ENCODE measurements at places on chromosomes 2 and 18.

GRCh38 chr18:21897811-21898210, 157.2 kb downstream of the MIB1 start:
- no peak for DNase-seq

DNA sequence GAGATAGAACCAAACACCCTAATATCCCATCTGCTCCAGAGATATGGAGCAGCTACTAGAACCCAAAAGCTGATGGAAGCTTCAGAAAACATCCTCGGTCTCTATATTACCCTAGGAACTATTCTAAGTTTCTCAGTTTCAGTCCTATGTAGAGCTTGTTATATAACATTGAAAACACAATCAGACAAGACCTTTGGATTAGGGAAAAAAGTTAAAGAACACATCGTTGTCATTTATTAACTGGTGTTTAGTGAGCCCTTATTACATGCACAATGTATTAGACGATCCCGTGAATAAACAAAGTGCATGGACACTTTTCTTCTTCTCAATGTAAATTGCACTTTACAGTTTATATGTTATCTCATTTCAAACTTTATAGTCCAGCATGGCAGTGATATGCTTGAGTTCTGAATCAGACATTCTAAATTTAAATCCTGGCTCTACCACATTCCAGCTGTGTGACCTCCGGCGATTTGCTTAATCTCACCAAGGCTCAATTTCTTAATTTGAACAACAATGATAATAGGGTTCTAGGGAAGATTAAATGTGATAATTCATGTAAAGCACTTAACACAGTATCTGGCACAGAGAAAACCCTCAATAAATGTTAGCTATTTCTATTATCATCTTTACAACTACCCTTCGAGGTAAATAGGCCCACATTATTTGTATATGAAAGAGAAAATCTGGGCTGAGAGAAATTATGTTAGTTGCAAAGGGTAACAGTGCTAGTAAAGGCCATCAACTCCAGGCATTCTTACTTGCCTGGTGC, 83.6 kb upstream of the PIK3C3 start:
- DNase-seq = no peak

DNA sequence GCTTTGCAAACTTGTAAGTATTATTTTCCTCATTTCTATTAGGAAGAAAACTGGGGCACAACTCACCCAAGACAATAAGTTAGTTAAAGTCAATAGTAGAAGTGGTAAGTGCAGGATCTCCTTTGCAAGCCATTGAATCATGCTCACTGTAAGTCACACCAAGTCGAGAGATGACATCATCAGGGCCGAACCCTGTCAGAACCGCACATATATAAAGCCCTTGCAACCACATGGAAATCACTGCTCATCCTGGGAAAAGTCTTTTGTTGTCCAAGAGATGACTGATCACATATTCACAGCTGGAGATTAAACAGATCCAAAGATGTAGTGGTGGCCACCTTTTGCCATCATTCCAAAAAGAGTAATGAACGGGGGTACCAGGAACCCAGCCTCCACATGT, 484.8 kb upstream of the ID2 start:
- no peak for DNase-seq

- DNase-seq = no peak
These were observed 94.0 kb upstream of the SOX11 start for GRCh38 chr2:5598156-5598555.

GRCh38 chr2:27102329-27102728, 15.8 kb downstream of the KHK start:
- DNase-seq = no peak

DNA sequence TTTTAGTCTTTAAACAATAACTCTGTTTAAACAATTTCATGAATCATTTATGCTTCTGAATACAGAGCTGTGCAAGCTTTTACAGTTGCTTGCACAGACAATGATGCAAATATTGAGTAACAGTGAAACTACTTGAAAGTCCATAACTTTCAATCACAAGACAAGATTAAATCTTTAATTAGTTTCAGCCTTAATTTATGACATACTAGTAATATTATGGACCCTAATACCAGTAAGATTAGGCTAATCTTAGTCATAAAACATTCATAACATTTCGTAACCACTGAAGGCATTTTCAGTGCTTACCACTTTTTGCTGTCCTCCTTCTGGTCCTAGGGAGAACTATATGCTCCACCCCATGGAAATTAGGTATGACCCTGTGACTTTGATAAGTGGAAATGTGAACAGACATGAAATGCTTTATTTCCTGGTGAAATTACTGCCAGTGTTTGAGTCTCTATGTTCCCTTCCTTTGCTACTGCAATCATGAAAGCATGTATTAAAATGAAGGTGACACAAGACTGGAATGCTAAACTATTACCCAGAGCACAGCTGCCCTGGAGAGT, 1.8 kb upstream of the COBLL1 start:
- DNase-seq = no peak

DNA sequence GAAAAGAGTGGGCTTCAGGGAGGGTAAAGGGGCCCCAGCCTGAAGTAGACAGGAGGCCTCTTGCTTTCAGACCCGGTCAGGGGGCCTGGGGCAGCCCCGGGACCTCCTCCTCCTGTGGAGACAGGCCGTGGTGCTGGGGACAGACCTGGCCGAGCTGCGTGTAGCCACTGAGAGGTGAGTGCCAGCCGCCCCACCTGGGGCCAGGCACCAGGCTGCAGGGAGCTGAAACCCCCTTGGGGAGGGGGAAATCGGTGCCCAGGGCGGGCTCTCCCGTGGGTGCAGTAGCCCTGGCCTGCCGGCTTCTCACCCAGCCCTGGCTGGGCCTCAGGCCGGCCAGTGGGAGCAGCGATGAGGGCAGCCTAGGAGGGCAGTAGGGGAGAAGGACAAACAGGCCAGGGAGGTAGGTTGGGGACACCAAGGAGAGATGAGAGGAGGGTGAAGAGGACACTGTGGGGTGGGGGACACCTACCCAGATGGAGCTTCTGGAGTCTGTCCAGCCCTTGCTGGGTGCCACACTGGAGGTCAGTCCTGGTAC, 24.0 kb downstream of the CROCC2 start:
- DNase-seq = no peak

- DNase-seq = no peak
These were observed 94.6 kb downstream of the TGIF1 start for GRCh38 chr18:3544537-3544936.

DNA sequence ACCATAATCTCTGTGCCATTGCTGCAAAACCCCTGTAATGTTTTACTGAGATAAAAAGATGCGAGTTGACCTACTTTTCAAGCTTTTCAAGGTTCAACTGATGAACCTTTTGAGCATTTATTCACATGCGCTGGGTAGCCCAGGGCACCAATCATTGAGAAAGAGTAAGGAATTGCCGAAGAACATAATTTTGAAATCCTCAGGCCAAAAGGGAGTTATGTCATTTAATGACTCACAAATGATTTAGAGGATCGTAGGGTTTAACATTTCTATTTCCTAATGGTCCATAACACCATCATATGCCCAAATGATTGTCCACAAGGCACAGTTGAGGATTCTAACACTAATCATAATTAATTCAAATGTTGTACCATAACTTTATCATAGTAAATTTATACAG, 20.2 kb upstream of the DLX1 start:
- no peak for DNase-seq

- DNase-seq = no peak
These were observed 1073.4 kb upstream of the ZEB2 start for GRCh38 chr2:145593280-145593679.

DNA sequence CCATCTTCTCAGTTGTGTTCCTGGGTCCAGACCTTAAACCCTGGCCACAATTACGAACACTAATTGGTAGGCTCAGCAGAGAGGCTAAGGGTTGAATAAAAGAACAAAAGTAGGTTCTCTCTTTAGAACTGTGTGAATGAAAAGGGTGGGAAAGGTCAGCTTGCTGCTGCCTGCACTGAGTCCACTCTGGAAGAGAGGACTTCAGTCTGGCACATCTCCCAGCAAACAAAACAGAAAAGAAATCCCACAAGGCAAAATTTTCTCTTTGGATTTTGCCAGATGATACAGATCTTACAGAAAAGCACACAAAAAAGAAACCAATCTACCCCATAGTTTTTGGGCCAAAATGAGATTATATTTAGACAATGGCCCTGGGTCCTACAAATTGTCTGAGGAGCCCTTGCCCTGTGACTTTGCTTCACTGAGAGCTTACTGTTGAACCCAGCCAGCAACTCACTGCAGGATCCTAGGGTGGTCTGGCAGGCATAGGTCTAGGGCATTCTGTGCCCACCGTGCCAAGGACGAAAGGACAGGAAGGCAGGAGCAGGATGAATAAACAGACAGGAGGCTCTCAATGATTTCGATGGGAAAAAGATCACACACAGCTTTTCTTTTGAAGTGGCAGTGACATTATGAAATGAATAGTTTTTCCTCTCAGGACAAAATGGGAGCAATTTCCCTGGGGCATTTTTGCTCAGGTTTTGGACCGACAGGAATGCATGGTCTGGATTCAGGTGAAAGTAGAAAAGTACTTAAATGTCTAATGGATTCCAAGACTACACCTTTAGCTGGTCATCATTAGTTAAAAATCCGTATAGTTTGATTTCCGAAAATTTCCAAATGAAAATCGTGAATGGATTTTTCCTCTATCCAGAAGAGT, 68.4 kb upstream of the STAM2 start:
- no peak for DNase-seq

DNA sequence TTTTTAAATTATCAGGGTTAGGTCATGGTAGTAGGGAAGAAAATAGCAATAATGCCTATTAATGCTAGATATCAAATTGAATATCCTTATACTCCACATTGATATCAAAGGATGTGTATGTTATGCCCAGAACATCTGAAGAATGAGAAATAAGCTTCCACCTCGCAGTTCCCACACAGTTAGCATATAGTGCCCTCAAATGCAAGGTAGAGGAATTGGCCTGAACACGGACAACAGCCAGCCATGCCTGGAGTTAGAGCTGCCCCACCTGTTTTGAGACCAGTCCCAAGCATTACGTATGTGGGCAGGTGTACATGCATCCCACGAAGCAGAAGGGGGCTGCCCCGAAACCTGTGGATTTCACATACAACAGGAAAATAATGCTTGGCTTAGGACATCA, 79.6 kb downstream of the SUMO1 start:
- no peak for DNase-seq

- no peak for DNase-seq
These were observed 29.6 kb downstream of the TNS1 start for GRCh38 chr2:217973008-217973787.

GRCh38 chr2:221205103-221205673, 366.9 kb downstream of the EPHA4 start:
- no peak for DNase-seq

DNA sequence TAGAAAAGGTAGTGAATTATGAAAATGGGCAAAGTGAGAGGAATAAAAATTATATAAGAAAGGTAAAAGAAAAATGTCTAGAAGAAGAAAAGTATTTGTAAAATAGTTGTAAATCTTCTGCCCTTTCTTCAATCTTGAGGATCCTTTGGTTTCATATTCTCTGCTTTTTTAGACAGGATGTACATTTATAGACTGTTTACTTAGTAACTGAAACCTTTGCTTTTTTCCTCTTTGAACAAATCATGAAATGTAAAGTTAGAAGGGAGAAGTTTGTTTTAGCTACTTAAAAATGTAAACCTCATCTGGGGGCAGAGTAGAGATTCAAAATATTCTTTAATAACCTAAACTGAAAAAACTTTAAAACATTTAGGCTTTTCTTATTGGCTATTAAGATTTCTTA, 150.4 kb upstream of the ITGA4 start:
- DNase-seq = no peak

- no peak for DNase-seq
These were observed 58.4 kb upstream of the DNMT3A start for GRCh38 chr2:25400169-25400568.

DNA sequence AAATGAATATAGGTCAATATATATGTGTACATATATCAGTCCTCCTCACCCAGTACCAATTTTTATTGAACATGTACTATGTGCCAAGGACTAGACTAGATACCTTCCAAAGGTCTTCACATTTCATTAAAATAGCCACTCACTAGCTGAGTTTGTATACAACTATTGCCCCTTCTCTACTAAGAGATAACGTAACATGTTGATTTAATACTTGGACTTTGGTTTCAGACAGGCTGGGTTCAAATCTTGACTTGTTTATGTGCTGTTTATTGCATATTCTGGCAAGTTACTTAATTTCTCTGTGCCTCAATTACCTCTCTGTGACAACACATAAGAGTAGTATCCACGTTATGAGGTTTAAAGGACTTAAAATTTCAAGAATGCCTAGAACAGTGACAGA, 184.5 kb downstream of the MTX2 start:
- DNase-seq = no peak

GRCh38 chr2:239821694-239822075, 203.5 kb downstream of the NDUFA10 start:
- DNase-seq = no peak

DNA sequence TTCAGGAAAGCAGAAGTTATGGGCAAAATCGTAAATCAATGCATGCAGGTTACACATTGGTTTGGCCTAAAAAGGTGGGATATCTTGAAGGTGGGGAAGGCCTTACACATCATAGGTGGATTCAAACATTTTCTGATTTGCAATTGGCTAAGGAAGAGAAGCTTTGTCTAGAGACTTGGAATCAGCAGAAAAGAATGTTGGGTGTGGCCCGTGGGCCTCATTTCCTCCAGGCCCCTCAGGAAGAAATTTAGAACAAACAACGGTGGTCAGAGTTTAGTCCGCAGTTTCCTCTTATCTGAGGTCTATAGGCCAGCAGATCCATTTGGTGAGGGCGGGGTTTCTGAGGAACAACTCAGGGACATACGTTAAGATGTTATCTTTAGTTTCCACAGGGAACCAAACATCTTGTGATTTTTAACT, 50.9 kb upstream of the AFF3 start:
- no peak for DNase-seq

GRCh38 chr2:55111570-55112228, 61.4 kb upstream of the RTN4 start:
- DNase-seq = no peak

DNA sequence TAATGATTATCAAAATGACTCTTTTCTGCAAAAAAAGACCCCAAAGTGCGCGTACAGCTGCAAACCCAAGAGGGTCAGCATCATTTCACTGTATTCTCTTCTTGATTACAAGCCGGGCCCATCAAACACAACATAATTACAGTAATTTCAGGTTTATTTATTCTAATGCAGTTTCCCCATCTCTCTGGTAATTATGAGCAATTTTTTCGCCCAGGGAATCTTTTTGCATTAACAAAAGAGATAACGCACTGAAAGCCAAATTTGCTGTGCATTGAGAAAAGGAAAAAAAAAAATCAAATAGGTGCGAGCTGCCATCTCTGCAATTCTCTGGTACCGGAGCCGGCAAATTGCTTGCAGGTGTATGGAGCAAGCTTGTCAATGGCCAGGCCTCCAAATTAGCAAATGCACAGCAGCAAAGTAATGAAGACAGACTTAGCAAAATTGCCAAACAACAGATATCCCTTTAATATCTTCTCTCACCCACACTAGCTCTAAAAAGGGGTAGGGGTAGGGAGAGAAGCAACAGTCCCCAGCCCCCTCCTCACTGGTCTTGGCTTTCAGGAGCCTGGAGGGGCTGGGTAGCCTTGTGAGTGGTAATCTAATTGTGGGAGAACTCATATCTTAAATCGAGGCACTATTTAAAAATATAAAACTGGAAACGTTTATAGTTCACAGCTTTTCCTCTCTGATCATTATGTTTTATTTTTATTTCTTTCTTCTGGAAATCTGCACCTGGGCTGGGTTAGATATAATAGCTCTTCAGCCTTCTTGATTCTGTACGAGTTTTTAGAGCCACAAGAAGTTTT, 6.7 kb downstream of the DLX1 start:
- DNase-seq = no peak

GRCh38 chr2:15222856-15223255, 338.3 kb downstream of the NBAS start:
- no peak for DNase-seq

- DNase-seq = no peak
These were observed 118.8 kb upstream of the PDE1A start for GRCh38 chr2:182545420-182546167.

GRCh38 chr18:46040747-46041104, 31.3 kb downstream of the PSTPIP2 start:
- DNase-seq = no peak

Measured in stimulated activated CD8-positive, alpha-beta memory T cell treated with anti-CD3 and anti-CD28 coated beads, Interleukin-15, amount 100 ng/mL, for 24 hours (primary cell).